Aorta (tissue), 5 donors: ENCODE measurements at places on chromosomes 5 and 9. TPM values are rescaled to one million over a fixed set of nuclear protein-coding genes. Genes with fewer than 3 reads are reported as not detected.

- H3K27ac ChIP-seq, result no peak overlapping the region
- no peak for DNase-seq
- H3K27me3 ChIP-seq, result no peaks in the 10 kb centered on the region
- no peak overlapping the region for H3K4me3 ChIP-seq
- peaks cover 4% of the 10 kb centered on the region for H3K4me1 ChIP-seq
- H3K36me3 ChIP-seq, result no peaks in the 10 kb centered on the region
Measured at GRCh38 chr5:122770477-122770876, 4.4 kb upstream of the SNX2 start.

OBP2A gene
- not detected for polyA plus RNA-seq

C9orf153 gene
- polyA plus RNA-seq, result not detected

TLX3 gene
- not detected for polyA plus RNA-seq

GRCh38 chr5:153086486-153086885 lies 404.0 kb upstream of the GRIA1 start:
- DNase-seq, result no peak
- no peaks in the 10 kb centered on the region for H3K36me3 ChIP-seq
- H3K27me3 ChIP-seq, result no peaks in the 10 kb centered on the region
- no peak overlapping the region for H3K27ac ChIP-seq
- no peak overlapping the region for H3K4me3 ChIP-seq

IL4 gene
- not detected for polyA plus RNA-seq

UBE2QL1 gene
- 0.75 TPM for polyA plus RNA-seq

DNA sequence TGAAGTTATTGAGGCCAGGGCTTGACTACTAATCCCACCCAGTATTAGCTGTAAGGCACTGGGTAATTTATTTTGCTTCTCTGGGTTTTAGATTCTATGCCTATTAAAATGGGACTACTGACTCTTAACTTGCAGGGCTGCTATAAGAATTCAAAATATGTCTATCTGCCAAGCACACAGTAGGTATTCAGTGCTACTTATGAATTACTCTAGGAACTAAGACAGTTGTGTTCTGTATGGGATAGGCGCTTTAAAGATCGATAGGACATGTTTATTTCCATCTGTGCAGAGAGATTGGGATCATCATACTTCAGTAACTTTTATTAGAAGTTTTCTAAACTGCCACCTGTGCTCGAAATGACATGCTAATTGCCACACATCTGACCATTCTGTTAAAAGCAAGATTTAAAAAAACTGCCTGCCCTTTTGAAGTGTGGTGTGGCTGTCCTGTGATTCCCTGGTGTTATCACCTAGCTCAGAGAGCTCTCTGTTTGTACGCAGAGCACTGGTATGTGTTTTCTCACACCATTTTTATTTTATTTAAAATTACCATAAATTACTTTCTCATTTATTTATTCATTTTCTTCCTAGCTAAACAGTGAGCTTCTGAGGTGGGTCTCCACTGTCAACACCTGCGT lies 58.7 kb downstream of the FYB1 start:
- H3K4me3 ChIP-seq, result no peak overlapping the region
- no peaks in the 10 kb centered on the region for H3K4me1 ChIP-seq
- H3K27me3 ChIP-seq, result no peaks in the 10 kb centered on the region
- DNase-seq, result no peak
- H3K36me3 ChIP-seq, result no peaks in the 10 kb centered on the region
- H3K27ac ChIP-seq, result no peak overlapping the region
